ENCODE measurements at places on chromosomes 13 and 19.

- DNase-seq, result no peak
Observed at GRCh38 chr13:41467425-41467945, 10.1 kb downstream of the RGCC start.

GRCh38 chr13:76871432-76871831 is 14.8 kb downstream of the KCTD12 start:
- no peak for DNase-seq

- peak; percentile 54 for DNase-seq
Observed at GRCh38 chr13:43089912-43090498, 66.6 kb downstream of the DNAJC15 start.

GRCh38 chr19:51219971-51220370 is 4.9 kb upstream of the CD33 start:
- no peak for DNase-seq

DNA sequence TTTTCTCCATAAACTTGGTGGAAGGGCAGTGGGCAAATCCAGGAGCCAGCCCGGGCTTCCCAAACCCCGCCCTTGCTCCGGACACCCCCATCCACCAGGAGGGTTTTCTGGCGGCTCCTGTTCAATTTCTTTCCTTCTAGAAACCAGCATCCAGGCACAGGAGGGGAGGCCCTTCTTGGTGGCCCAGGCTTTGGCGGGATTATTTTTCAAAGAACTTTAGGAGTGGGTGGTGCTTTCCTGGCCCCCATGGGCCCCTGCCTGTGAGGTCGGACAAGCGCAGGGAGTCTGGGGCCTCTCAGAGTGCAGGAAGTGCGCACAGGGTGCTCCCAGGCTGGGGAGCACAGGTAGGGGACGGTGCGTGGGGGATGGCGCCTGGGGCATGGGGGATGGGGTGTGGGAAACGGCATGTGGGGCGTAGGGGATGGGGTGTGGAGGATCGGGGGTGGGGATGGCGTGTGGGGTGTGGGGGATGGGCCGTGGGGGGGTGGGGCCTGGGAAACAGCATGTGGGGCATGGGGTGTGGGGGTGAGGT is 396 bp downstream of the F7 start:
- DNase-seq, result no peak

GRCh38 chr13:73522937-73523336 is 464.1 kb downstream of the KLF5 start:
- DNase-seq, result no peak

- no peak for DNase-seq
Observed at GRCh38 chr19:18468517-18468916, 30.6 kb upstream of the ISYNA1 start.

DNA sequence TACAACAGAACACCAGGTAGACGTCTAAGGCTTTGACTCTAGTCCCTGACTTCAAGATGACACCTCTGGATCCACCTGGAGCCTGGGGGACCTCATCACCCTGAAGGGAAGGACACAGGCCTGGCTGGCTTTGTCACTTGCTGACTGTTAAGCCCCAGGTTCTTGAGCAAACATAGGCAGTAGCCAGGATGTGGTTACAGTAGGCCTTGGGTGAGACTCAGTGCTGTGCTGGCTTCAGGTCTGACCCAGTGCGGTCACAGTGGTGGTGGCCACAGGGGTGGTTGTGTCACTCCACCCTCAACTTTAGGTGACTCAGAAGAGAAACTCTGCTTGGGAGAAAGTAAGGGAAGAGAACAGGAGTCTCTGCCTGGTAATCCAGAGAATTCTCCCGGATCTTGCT is 497.8 kb downstream of the UQCRFS1 start:
- DNase-seq, result no peak
